ENCODE measurements at places on chromosomes 13 and 19. TPM values are rescaled to one million over a fixed set of nuclear protein-coding genes. Genes with fewer than 3 reads are reported as not detected.

NEK3 gene
- total RNA-seq = 27.8 TPM

OR10H1 gene
- total RNA-seq = not detected

ADGRE3 gene
- total RNA-seq = not detected

C19orf73 gene
- total RNA-seq = 3.5 TPM

C1QTNF9B gene
- total RNA-seq = 0.27 TPM

CYP4F8 gene
- total RNA-seq = not detected

TMIGD2 gene
- 0.74 TPM for total RNA-seq

SPACA7 gene
- not detected for total RNA-seq

PRSS57 gene
- total RNA-seq = not detected

TPTE2 gene
- not detected for total RNA-seq

ALDH16A1 gene
- total RNA-seq = 57.9 TPM

ZNF536 gene
- total RNA-seq = 1.4 TPM

ERICH4 gene
- total RNA-seq = not detected

FBN3 gene
- total RNA-seq = not detected

LAIR2 gene
- total RNA-seq = 0.37 TPM

SBNO2 gene
- total RNA-seq = 77.1 TPM

FFAR1 gene
- not detected for total RNA-seq

CATSPERD gene
- not detected for total RNA-seq

SSC5D gene
- 2.2 TPM for total RNA-seq

B3GNT3 gene
- total RNA-seq = 108 TPM

SPART gene
- 11.4 TPM for total RNA-seq

CYP2S1 gene
- total RNA-seq = 152 TPM

PTGER1 gene
- total RNA-seq = 0.35 TPM

SPATA13 gene
- total RNA-seq = 43.8 TPM

PLEKHA4 gene
- 6.6 TPM for total RNA-seq

KLK14 gene
- total RNA-seq = 0.52 TPM

SYNGR4 gene
- not detected for total RNA-seq

WDR62 gene
- 2.1 TPM for total RNA-seq

GAPDHS gene
- total RNA-seq = not detected

ADM5 gene
- 0.24 TPM for total RNA-seq

CCDC194 gene
- total RNA-seq = not detected

SLC25A41 gene
- not detected for total RNA-seq

CLIP3 gene
- total RNA-seq = 11.7 TPM

DNM2 gene
- total RNA-seq = 461 TPM

SLC8A2 gene
- total RNA-seq = 0.74 TPM

ZNF600 gene
- 10.4 TPM for total RNA-seq

ANKLE1 gene
- 0.44 TPM for total RNA-seq

SOX21 gene
- total RNA-seq = not detected

ZNF599 gene
- 3.0 TPM for total RNA-seq

WDR83 gene
- 7.3 TPM for total RNA-seq

EDDM13 gene
- total RNA-seq = not detected

Data from colonic mucosa (tissue), 4 donors.